ENCODE measurements at places on chromosomes 7 and 10.

DNA sequence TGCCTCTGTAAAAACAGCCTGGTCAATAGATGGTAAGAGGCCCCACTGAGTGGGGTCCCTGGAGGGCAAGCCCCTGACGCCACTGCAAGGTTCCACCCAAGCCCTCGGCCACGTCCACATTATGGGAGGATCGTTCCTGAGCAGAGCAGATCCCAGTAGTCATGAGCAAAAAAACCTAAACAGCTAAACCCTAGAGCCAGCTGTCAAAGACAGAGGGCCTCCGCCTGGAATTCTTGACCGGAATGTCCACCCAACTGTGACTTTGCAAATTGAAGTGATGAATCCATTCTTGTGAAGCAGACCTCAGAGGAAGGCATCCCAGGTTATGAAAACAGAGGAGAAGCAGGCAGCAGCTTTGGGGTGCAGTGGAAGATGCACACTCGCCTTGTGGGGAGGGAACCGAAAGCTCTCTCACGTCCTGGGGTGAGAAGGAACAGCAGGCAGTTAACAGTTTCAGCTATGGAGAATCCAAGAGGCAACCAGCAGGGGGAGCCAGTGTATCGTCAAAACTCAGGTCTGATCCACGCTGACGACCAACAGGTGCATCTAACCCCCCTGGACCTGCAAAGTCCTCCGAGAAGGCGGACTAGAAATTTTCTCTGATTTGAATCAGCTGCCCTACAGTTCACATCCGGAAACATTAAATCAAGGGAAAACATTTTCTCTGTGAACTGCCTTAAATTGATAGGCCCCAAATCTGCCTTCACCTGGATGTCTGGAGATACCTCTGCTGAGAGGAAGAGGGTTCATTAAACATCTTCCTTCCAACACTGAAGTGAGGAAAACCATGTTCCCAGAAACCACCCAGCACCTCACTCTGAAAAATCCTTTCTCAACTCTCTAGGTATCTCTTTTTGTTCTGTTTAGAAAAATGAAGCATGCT lies 139.1 kb upstream of the PFKP start:
- DNase-seq, result no peak

- DNase-seq, result no peak
These were observed 16.1 kb downstream of the SSC4D start for GRCh38 chr7:76393116-76394031.

- DNase-seq, result no peak
These were observed 25.2 kb downstream of the UNCX start for GRCh38 chr7:1257863-1258262.

DNA sequence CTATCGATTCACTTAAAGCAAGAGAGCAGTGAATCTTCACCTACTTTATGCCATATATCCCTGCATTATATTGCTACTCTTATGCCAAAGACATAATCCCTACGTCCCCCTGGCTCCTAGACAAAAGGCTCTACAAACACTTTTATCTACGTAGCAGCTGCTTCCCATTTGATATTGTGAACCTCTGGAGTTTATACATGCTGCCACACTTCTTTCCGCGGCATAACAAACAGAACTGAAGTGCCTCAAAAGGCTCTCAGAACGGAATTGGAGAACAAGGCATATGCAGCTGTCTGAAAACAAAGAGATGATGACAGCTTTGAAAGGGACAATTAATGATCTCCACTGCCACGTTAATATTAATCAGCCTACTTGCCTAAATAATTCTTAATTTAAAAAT lies 985.6 kb upstream of the LRRN3 start:
- no peak for DNase-seq

GRCh38 chr7:134649226-134649775 lies 2.6 kb downstream of the BPGM start:
- no peak for DNase-seq

GRCh38 chr7:99707096-99707495 lies 27.3 kb upstream of the CYP3A5 start:
- DNase-seq, result no peak

- no peak for DNase-seq
These were observed 52.6 kb downstream of the SRI start for GRCh38 chr7:88167223-88167622.

DNA sequence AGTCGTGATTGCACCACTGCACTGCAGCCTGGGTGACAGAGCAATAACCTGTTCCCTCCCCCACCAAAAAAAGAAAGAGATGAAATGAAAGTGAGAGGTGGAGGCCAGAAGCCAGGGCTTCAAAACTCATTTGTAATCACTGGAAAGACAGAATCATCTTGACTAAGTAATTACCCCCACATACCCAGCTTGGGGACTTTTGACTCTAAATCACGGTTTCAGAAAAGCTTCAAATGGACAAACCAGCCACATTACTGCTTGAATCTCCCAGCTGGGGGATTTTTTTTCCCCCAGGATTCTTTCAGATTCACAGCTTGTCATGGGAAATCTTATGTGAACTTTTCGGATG lies 361.0 kb downstream of the FRMD4A start:
- no peak for DNase-seq

- no peak for DNase-seq
These were observed 191.5 kb downstream of the WDR37 start for GRCh38 chr10:1247598-1248261.

DNA sequence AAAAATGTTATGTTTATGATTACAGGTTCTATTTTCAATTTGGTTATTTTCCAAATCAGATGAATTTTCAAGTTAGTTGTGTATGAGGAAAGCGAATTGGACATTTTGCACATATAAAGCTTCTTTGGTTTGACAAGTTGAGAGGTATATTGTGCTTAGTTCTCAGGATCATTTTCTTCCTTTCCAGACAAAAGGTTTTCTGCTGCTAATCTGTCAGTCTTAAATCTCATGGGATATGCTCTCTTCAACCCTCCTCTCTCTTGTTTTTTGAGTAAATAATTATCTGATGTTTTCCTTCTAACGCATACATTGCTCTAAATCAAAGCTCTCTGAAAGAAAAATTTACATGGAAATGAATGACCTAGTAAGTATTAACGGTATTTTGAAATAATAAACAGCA lies 77.9 kb downstream of the PPP1R3A start:
- no peak for DNase-seq

DNA sequence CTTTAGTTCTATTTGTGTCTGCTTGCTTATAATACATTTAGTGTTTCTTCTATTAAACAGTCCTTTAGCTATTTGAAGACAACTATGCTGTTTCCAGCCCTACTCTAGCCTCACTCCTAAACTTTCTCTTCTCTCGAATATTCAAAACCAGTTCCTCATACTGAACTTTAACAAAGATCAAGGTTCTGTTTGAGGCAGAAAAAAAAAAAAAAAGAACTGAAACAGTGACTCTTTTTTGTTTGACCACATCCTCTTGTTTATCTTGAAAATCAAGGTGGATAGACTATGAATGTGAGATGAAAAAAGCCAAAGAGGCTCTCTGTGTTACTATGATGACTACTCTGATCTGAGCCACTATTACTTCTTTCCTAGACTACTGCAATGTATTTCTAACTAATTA lies 154.3 kb downstream of the ZNF365 start:
- DNase-seq, result peak; percentile 50

DNA sequence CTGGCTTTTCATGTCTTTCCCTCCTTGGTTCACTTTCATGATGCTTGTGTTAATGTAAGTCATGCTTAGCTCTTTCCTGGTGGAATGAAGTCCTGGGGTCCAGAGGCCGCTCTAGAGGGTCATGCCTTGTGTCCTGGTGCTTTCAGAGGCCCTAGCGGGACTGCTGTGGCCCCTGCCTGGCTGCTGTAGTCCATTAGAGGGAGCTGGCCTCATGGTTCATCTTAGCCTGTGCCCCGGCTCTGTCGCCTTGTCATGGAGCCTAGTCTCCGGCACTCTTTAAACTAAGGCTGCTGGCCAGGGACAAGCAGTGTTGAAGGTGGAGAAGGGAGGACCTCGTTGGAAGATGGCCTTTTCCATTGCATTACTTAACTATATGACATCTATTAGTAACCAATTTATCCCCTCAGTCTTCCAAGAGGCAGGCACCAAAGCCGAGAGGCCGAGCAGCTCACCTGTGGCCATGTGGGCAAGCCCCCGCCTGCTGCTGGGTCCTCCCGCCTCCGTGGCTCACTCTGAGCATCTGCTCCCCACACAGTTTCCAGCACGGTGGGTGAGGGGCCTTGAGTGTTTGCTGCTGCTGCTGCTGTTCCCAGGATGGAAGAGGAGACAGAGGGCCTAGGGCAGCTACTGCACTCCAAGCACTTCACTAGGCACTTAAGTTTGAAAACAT lies 5.0 kb upstream of the NDUFB2 start:
- no peak for DNase-seq

DNA sequence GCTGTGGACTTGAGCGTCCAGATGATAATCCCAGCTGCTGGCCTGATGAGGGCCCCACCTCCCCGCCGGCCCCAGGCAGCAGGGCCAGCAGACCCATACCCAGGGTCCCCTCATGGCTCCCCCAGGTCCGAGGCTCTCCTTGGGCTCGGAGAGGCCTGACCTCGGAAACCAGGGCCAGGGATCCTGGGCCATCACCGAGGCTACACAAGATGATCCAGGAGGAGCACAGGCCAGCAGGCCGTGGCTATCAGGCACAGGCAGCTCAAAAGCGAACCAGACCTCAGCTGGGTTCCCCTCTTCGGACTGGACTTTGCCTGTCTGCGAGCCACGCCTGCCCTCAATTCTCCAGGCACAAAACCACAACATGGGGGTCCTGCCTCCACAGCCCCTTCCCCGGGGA lies 17.4 kb downstream of the PDGFA start:
- DNase-seq, result no peak

GRCh38 chr7:101232141-101232850 lies 5.3 kb downstream of the CLDN15 start:
- no peak for DNase-seq

- no peak for DNase-seq
These were observed 63.1 kb upstream of the ICA1 start for GRCh38 chr7:8325067-8325466.

GRCh38 chr7:259751-260405 lies 30.1 kb upstream of the FOXL3 start:
- DNase-seq, result no peak

GRCh38 chr10:73495226-73495883 lies 469 bp downstream of the PPP3CB start:
- peak; percentile 24 for DNase-seq

DNA sequence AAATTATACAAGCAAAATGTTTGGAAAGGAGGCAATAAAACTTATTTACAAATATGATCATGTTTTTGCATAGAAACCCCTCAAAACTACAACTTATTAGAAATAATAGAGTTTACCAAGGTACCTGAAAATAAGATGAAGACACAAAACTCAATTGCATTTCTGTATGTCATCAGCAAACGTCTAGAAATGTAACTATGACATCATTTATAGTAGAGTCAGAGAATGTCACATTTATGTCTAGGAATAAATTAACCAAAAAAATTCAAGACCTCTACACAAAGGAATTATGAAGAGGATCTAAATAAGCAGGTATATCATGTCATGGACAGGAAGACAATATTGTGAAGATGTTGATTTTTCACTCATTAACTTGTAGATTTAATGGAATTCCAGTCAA lies 81.1 kb downstream of the PALS2 start:
- no peak for DNase-seq

GRCh38 chr7:2450198-2451107 lies 25.7 kb downstream of the GRIFIN start:
- DNase-seq, result no peak

- DNase-seq, result no peak
These were observed 50.2 kb upstream of the AKR1E2 start for GRCh38 chr10:4775808-4776207.

- no peak for DNase-seq
These were observed 57.6 kb upstream of the LMTK2 start for GRCh38 chr7:98049034-98049433.

- no peak for DNase-seq
These were observed 110.9 kb upstream of the PPIF start for GRCh38 chr10:79236433-79236765.

DNA sequence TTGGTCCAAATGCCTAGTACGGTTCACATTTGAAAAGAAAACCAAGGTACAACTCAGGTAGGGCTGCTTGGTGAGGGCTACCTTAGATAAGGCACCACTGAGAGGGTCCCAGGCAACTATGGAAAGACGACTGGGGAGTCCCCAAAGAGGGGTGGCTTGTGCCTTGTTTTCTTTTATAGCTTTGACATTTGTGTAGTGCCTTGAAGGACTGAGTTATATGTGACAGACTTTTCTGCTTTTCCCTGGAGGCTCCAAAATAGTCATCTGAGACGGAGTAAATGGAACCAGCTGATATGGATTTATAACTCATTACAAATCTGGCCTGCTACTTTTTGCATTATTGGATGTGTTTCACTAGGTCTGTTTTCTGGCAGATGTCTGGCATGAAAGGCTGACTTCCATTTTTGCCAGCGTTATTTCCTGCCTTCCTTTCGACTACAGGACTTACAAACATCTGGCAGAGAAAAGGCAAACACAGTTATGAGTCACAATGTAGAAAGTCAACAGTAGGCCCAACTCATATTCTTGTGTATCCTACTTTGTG lies 88.2 kb upstream of the IMMP2L start:
- DNase-seq, result no peak

DNA sequence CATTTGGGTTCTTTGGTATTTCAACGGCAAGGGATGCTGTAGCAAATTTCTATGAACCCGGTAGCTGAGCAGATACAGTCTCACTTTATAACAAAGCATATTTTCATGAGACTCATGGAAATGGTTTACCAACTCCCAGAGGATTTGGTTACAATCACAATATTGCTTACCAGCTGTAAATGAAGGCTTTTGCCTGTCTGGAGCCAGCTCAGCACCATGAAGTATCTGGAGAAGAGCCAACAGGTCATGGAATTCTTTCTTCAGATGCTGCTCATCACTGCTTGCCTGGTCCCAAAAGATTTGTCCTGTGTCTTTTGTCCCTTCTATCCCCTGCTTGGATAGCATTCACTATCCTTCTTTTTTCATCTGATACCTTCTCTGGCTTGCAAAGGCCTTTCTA lies 316.9 kb upstream of the PHYHIPL start:
- no peak for DNase-seq

DNA sequence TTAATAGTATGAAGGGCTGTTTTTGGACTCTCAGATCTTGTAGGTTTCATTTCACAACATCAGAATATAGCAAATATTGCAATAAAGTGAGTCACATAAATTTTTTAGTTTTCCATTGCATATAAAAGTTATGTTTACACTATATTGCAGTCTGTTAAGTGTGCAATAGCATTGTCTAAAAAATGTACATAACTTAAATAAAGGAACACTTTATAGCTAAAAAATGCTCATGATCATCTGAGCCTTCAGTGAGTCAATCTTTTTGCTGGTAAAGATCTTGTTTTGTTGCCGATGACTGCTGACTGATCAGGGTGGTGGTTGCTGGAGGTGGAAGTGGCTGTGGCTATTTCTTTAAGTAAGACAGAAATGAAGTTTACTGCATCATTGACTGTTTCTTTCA lies 42.0 kb downstream of the ABCA13 start:
- DNase-seq, result no peak

- DNase-seq, result no peak
These were observed 65.2 kb downstream of the GOLGA7B start for GRCh38 chr10:97914837-97915211.
